Left colon (tissue), 2 donors: ENCODE measurements at places on chromosomes 5 and 9. TPM values are rescaled to one million over a fixed set of nuclear protein-coding genes. Genes with fewer than 3 reads are reported as not detected.

- no peak for DNase-seq
Observed at GRCh38 chr5:166781737-166782136, 1509.7 kb upstream of the WWC1 start.

GRCh38 chr9:115413304-115413703 lies 295.3 kb upstream of the TNC start:
- no peak for DNase-seq

Gene SPATA31A3
- total RNA-seq, result not detected

- no peak for DNase-seq
Observed at GRCh38 chr5:180139731-180140055, 68.1 kb upstream of the RNF130 start.

GRCh38 chr9:73743826-73744225 lies 592.2 kb downstream of the ANXA1 start:
- no peak for DNase-seq

Gene INSL6
- total RNA-seq, result not detected

DNA sequence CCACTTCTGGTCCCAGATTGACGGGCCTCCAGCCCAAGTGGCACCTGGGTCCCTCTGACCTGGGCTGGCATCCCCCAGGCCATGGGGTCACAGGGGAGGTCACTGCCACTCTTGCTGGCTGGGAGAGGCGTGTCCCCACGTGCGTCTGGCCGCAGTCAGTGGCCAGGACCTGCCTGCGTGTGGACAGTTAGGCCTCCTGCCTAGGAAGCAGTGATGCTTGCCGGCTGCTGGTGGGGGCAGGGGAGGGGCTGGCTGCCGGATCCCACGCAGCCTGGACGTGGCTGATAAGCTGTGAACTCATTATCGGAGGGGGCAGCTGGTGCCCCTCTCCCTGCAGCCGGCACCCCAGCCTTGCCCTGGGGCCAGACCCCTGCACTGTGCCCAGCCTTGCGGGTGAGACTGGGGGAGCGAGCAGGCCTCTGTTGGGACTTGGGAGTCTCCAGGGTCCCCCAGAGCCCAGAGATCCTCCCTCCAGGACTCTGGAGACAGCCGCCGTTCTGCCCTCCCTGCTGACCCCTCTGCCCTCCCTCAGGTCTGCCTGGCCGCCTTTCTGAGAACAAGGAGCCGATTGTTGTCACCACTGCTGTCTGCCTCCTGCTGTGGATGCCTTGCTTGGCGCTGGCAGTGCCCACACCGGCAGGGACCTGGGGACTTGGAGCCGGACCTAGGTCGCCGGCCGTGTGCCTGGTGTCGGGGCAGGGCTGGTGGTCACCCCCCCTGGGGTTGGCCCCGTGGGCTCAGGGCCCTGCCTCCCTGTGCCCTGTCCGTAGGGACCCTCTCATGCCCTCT lies 12.3 kb downstream of the RXRA start:
- no peak for DNase-seq

Gene FRRS1L
- 0.81 TPM for total RNA-seq

DNA sequence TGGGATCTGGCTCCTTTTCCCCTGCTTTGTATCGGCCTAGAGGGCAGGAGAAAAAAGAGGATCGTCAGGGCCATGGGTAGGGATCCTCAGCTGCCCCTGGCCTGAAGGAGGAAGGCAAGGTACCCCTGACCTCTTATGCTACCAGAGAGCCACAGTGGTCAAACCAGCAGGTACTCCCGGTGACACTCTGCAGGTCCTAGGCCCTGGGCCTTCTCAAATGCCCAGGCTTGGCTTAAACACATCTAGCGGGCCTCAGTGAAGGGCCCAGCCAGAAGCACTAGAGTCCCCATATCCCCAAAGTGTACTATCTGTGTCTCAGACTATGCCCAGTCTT lies 3.5 kb downstream of the IRF1 start:
- no peak for DNase-seq

- DNase-seq, result no peak
Observed at GRCh38 chr5:13403351-13403750, 541.1 kb downstream of the DNAH5 start.

Gene CMBL
- 172 TPM for total RNA-seq

DNA sequence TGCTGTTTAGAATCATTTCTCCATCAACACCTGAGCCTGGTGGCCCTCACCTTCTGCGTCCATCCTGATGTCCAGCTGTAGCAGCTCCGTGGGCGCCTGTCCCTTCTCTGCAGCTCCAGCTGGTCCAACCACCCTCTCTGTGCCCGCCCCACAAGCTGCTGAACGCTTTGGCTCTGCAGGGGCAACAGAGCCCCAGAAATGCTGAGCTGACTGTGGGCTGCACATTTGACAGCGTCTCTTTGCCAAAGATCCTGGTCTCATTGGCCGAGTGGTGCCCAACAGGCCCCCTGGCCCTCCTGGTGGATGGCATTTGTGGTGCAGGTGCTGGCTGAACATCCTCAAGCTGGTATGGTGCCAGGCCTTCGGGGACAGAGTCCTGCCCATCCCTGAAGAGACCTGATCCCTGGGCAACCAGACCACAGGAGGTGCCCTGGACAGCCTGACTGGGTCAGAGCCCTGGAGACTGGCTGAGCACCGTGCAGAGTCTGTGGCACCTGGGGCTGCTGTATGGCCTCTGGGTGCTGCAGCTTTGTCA lies 25.3 kb upstream of the CEP72 start:
- DNase-seq, result no peak

- no peak for DNase-seq
Observed at GRCh38 chr9:107931071-107931715, 441.6 kb upstream of the KLF4 start.

DNA sequence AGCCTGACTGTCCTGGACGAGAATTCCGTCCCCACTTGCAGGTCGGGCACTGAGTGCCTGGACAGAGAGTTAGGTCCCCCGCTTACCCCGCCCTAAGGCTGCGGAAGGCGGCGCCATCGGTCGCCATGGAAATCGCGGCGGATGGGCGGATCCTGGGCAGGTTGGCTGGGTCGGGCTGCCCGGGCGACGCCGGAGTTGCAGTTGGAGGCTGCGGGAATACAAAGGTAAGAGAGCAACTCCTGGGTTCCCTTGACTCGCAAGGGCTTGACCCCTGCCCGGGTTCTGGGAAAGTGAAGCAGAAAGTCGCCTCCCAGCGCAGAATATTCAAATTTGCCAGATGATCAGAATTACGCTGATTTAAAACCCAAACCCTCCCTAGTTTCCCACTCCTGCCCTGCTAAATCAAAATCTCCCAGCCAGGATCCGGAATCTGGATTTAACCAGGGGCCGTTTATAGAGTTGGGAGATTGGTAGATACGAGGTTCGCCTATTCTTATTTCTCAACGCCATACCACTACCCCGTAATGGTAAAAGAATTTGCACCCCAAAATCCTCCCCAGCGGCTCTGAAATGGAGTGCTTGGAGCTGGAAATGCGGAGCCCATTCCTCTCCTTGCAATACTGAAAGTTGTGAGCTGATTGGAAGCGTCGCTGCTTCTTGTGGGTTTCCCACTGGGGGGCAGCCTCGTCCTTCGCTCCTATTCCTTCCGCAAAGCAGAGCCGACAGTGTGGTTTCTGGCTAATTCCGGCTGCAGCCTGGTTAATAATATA lies 156.4 kb upstream of the RASEF start:
- DNase-seq, result peak; percentile 88

- DNase-seq, result no peak
Observed at GRCh38 chr9:68951879-68952659, 61.8 kb downstream of the PRKACG start.

DNA sequence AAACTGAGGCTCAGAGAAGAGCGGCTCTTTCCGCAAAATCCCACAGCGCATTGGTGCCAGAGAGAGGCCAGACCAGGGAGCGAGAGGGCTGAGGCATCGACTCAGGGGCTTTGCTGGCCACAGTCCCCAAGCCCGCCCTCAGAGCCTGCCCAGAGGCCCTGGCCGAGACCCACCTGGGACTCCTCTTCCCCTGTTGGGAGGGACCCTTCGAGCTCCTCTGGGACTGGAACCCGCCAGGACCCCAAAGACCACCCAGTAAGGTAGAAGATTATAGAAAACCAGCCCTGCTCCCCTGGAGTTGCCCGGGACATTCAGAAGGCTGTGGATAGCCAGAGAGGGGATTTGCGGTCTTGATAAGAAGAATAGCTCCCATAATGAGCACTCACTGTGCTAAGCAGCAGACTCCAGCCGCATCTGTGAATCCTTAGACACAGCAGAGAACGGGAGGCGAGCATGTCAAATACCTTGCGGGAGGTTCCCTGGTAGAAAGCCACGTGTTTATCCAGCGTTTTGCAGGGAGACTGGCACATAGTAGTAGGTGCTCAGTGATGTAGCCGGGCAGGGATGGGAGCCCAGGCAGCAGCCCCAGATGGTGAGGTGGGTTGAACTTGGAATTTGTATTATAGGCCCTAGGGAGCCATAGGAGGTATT lies 651 bp upstream of the AK1 start:
- no peak for DNase-seq

Gene SVEP1
- total RNA-seq, result 16.9 TPM

DNA sequence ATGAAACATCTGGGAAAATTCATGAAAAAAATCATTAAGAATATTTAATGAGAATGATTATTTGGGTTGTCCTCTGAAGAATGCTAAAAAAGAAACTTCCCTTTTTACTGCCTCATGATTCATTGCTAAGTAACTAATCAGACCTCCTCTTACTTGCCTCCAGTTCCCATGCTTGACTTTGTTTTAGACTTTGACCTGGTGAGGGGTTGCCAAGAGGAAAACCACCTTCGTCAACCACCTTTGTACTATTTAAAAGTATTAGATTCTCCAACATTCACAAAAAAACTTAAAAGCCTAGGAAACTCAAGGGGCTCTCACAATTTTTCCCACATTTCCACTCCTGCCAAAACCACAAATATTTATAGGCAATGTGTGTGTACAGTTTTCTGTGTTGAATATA lies 115.2 kb upstream of the ST8SIA4 start:
- no peak for DNase-seq

Gene NIPAL4
- total RNA-seq, result not detected

- DNase-seq, result no peak
Observed at GRCh38 chr5:19179571-19179970, 808.4 kb downstream of the CDH18 start.

Gene VPS13A
- total RNA-seq, result 54.1 TPM

Gene CTSL
- total RNA-seq, result 69.5 TPM

DNA sequence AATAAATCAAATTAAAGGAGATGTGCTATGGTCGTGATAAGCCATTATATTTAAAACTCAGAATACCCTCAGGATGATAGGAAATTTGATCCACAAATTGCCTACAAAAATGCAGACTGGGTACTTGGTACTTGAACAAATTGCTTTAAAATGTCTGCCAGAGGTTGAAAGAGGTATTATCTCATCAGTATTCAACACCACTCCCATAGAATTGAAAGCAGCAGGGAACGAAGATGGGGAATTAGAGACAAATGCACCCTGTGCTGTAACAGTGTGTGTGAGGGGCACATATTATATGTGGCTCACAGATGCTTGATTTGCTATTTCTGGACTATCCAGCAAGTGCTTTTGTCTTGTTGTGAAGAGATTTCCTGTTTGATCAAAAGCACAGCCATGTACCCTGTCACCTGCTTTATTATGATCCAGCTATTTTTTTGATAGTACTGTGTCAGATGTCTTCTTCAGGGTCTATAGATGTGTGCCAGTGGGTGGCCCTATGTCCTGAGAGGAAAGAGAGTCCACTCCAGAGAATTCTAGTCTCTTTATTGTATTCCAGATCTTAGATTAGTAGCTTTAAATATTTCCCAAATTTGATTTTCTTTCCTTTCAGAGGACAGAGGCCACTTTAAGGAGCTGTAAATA lies 120.1 kb downstream of the XRCC4 start:
- no peak for DNase-seq

- DNase-seq, result no peak
Observed at GRCh38 chr5:14136228-14136627, 6.9 kb upstream of the TRIO start.

GRCh38 chr5:168552146-168552545 lies 23.0 kb downstream of the FBLL1 start:
- DNase-seq, result no peak

- no peak for DNase-seq
Observed at GRCh38 chr5:140214831-140215230, 39.8 kb downstream of the CYSTM1 start.

GRCh38 chr5:56012281-56012963 lies 17.7 kb upstream of the IL6ST start:
- peak; percentile 25 for DNase-seq

- no peak for DNase-seq
Observed at GRCh38 chr9:99400184-99400731, 178.2 kb downstream of the SEC61B start.

- DNase-seq, result peak; percentile 59
Observed at GRCh38 chr9:21994556-21995005, at the start of gene CDKN2B-AS1. TSS of gene CDKN2B-AS1 (plus strand) at chr9:21994791.

- DNase-seq, result no peak
Observed at GRCh38 chr9:75181750-75182149, 93.4 kb downstream of the OSTF1 start.

- DNase-seq, result no peak
Observed at GRCh38 chr9:38137342-38137741, 68.3 kb upstream of the SHB start.

Gene LCN15
- total RNA-seq, result 8.0 TPM

GRCh38 chr9:94868464-94868863 lies 142.0 kb downstream of the AOPEP start:
- DNase-seq, result no peak

DNA sequence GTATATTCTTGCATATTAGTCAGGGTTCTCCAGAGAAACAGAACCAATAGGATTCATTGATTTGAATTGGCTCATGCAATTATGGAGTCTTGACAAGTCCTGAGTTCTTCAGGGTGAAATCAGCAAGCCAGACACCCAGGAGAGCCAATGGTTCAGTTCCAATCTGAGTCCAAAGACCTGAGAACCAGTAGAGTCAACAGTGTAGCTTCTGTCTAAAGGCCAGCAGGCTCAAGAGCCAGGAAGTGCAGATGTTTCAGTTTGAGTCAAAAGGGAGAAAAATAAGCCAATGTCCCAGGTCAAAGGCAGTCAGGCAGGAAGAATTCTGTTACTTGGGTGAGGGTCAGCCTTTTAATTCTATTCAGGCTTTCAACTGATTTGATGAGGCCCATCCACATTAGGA lies 37.8 kb upstream of the ANKRD34B start:
- no peak for DNase-seq

GRCh38 chr5:107769519-107769918 lies 98.8 kb upstream of the EFNA5 start:
- no peak for DNase-seq

Gene CCDC183
- total RNA-seq, result 20.6 TPM

DNA sequence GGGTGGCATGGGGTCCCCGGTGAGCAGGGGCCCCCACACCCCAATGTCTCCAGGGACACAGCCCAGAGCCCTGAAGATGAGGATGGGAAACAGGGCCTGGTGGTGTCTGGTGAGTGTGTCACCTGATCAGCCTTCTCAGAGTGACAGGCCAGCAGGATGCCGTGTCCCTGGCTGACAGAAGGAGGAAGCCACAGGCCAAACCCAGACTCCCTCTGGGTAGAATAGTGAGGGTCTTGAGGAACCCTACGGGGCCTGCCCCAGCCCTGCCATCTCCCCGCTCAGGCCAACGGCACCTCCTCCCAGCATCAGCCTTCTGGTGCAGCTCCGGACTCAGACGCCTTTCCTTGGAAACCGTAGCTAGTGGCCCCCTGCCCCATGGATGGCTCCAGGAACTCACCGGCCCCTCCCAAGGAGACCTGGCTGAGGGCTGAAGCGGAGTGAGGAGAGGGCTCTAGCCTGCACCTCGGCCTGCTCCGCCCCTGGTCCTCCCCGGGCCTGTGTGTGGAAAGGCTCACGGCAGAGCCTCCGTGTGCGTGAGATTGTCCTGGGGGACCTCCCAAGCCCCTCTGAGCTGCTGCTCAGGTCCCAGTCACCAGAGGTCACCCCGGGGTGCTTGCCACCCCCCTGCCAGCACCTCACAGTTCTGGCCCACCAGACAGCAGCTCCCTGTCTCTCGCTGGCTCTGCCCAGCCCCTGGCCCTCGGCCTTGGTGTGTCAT lies 6.0 kb downstream of the RALGDS start:
- DNase-seq, result peak; percentile 6

Gene ANKRD31
- total RNA-seq, result not detected

GRCh38 chr5:81136557-81136956 lies 96.6 kb upstream of the CKMT2 start:
- no peak for DNase-seq
